ENCODE measurements at places on chromosomes 4 and X. TPM values are rescaled to one million over a fixed set of nuclear protein-coding genes. Genes with fewer than 3 reads are reported as not detected.

- H3K4me1 ChIP-seq, result no peaks in the 10 kb centered on the region
- no peak overlapping the region for H3K4me3 ChIP-seq
- H3K36me3 ChIP-seq, result no peaks in the 10 kb centered on the region
Measured at GRCh38 chr4:61994036-61994435, 793.9 kb downstream of the ADGRL3 start.

ARSJ gene
- total RNA-seq, result 0.11 TPM

- DNase-seq, result no peak
- no peak overlapping the region for H3K27ac ChIP-seq
- no peaks in the 10 kb centered on the region for H3K27me3 ChIP-seq
- H3K36me3 ChIP-seq, result peaks cover 2% of the 10 kb centered on the region
Measured at GRCh38 chr4:161287678-161288352, 876.0 kb downstream of the FSTL5 start.

GRCh38 chr4:5395781-5396180 is 312.6 kb downstream of the EVC2 start:
- DNase-seq, result no peak
- H3K27ac ChIP-seq, result no peak overlapping the region
- H3K4me1 ChIP-seq, result no peaks in the 10 kb centered on the region
- no peak overlapping the region for H3K4me3 ChIP-seq
- H3K36me3 ChIP-seq, result no peaks in the 10 kb centered on the region

DNA sequence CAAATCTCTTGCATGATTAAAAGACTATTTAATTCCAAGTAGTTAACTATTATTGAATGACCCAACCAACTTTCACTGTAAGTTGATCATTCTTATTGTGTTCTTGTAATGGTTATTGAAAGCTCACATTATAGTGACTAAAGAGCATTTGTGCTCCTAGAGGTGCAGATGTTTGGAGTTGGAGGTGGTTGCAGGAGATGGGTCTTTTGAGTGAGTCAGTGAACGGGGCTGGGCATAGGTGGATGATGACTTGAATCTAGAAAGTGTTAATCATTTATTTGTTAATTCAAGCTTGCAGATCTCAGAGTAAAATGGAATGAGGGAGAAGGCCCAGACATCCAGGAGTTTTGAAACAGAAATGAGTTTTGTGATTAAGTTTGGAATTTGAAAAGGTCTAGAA is 13.7 kb downstream of the NWD2 start:
- no peak overlapping the region for H3K27ac ChIP-seq
- no peak overlapping the region for H3K4me3 ChIP-seq
- H3K27me3 ChIP-seq, result peaks cover 4% of the 10 kb centered on the region
- DNase-seq, result no peak

DNA sequence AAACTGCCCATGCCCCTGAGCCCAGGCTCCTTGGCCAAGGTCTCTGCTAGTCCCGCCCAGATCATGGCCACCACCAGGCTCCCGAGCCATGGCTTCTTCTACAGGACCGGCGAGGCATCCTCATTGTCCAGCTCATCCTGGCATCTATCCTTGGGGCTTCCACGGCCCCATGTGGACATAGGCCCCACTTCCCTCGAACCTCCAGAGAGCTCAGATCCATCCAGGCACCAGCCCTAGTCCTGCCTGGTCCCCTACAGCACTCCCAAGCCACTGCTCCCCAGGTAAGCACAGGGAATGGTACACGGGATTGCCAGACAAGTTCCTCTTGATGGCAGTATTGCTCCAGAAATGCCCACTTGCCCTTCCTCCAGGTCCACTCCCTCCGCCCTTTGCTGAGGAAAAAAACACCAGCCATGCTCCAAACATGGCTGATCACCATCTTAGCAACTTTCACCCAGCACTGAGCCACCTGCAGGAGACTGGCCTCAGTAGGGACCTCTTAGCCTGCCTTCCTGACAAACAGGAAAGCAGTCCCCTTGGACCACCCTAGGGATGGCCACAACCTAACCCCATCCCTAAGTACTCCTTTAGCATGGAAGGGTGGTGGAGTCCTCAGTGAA is 272.1 kb upstream of the AGTR2 start:
- no peak overlapping the region for H3K27ac ChIP-seq
- no peaks in the 10 kb centered on the region for H3K27me3 ChIP-seq
- no peaks in the 10 kb centered on the region for H3K36me3 ChIP-seq
- no peak for DNase-seq

- peaks cover 15% of the 10 kb centered on the region for H3K4me1 ChIP-seq
- H3K36me3 ChIP-seq, result no peaks in the 10 kb centered on the region
- H3K4me3 ChIP-seq, result peak overlapping the region; percentile 90
- DNase-seq, result no peak
- peak overlapping the region; percentile 91 for H3K27ac ChIP-seq
Measured at GRCh38 chr4:176319151-176319703, 539 bp upstream of the SPCS3 start.

GRCh38 chr4:174156239-174156826 is 127.1 kb downstream of the FBXO8 start:
- H3K36me3 ChIP-seq, result no peaks in the 10 kb centered on the region
- no peak overlapping the region for H3K4me3 ChIP-seq
- no peak overlapping the region for H3K27ac ChIP-seq
- peaks cover 7% of the 10 kb centered on the region for H3K27me3 ChIP-seq
- peak; percentile 7 for DNase-seq

NXF2 gene
- not detected for total RNA-seq

DNA sequence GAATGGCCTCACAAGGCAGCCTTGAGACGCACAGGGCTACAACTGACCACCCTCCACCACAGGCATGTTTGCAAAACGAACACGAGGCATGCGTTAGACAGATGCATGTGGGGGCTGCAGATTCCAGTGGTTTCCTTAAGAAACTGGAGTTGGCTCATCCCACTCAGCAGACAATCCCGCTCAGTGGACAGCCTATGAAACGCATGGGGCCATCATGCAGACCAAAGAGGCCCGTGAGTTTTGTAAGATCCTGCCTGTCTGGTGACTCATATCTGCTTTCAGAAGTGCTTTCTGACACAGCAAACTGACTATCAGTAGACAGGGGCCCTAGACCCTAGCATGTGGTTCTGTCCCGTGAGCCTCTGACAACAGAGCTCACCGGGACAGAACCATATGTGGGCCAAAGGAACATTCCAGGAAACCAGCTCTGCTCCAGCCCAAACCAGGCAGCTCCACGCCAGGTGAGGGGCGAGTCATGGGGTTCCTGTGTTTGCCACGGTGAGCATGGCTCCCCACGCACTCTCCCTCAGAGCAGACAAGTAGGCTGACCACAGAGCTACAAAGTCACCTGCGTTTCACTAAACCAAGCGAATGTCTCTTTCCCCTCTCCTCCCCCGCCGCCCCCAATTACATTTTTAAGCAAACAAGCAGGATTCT is 74.4 kb downstream of the MTMR1 start:
- H3K4me1 ChIP-seq, result no peaks in the 10 kb centered on the region
- H3K4me3 ChIP-seq, result no peak overlapping the region
- H3K27ac ChIP-seq, result no peak overlapping the region
- no peak for DNase-seq

DNA sequence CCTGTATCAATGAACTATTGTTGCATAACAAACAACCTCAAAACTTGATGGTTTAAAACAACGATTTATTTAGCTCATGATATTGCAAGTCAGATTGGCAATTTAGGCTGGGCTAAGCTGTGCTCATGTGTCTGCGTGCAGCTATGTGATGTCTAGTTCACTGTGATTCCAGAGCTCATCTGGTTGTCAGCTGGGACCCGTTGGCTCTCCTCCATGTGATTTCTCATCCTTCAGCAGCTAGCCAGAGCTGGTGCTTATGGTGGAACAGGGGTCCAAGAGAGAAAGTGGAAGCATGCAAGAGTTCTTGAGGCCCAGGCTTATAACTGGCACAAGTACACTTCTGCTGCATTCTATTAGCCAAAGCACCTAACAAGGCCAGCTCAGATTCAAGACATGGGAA is 28.8 kb upstream of the TRPC3 start:
- no peak overlapping the region for H3K27ac ChIP-seq
- H3K27me3 ChIP-seq, result peaks cover 6% of the 10 kb centered on the region
- no peak overlapping the region for H3K4me3 ChIP-seq
- peaks cover 19% of the 10 kb centered on the region for H3K4me1 ChIP-seq
- DNase-seq, result no peak

GRCh38 chr4:48752246-48752645 is 27.8 kb downstream of the FRYL start:
- H3K4me1 ChIP-seq, result peaks cover 77% of the 10 kb centered on the region
- H3K36me3 ChIP-seq, result no peaks in the 10 kb centered on the region
- H3K27me3 ChIP-seq, result no peaks in the 10 kb centered on the region
- H3K4me3 ChIP-seq, result no peak overlapping the region
- H3K27ac ChIP-seq, result peak overlapping the region; percentile 1

- peaks cover 20% of the 10 kb centered on the region for H3K27me3 ChIP-seq
- no peaks in the 10 kb centered on the region for H3K36me3 ChIP-seq
- no peak overlapping the region for H3K4me3 ChIP-seq
- no peaks in the 10 kb centered on the region for H3K4me1 ChIP-seq
- DNase-seq, result no peak
Measured at GRCh38 chr4:151468715-151469696, 60.0 kb downstream of the FHIP1A start.

SH2D1A gene
- total RNA-seq, result 32.7 TPM

DNA sequence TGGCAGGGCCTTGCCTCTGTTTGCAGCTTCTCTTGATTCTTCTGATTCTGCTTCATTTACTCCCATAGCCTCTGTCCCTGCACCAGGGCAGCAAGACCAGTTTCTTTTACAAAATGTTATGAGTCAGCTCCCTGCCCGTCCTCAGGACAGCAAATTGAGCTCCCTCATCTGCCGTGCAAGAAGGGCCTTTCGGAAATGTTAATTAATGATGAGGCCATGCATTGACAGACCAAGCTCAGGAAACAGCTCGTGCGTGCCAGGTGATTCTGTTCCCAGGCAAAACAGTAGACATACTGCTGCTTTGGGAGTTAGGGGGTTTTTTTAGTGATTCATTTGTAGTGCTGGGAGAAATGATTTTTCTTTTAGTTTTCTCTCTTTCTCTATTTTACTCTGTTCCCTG is 231.7 kb downstream of the FBXW7 start:
- no peaks in the 10 kb centered on the region for H3K4me1 ChIP-seq
- H3K36me3 ChIP-seq, result no peaks in the 10 kb centered on the region
- H3K27ac ChIP-seq, result no peak overlapping the region
- H3K4me3 ChIP-seq, result no peak overlapping the region

DNA sequence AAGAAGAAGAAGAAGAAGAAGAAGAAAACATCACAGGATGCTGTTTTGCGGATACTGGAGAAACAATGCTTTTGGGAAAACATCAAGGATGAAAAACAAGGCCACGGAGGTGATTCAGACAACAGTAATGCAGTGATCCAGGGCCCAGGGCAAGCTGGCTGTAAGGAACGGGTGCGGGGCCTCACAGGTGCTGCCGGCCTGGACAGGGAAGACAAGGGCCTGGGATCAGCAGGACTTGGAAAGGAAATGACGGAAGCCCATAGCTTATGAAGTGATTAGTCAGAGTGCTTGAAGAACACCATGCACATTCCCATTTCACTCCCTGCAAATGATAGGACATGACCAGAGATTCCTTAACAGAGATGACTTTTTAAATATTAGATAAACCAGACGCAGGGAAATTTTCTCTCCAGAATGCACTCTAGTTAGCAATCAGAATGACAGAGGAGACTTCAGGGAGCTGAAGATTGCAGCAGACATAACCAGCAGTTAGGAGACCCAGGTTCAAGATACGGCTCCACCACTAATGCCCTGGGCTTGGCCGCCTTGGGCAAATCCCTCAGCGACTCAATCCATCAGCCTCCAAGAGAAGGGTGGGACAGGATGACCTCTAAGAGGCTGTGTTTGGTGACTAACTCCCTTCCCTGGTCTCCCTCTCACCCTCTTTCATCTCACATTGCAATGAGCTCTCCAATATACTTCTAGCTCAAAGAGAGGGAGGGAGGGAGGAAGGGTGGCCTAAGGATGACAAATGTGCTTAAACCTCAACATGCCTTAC is 54.1 kb downstream of the APBB2 start:
- H3K36me3 ChIP-seq, result no peaks in the 10 kb centered on the region
- H3K4me1 ChIP-seq, result no peaks in the 10 kb centered on the region
- H3K4me3 ChIP-seq, result no peak overlapping the region
- H3K27me3 ChIP-seq, result peaks cover 15% of the 10 kb centered on the region

DNA sequence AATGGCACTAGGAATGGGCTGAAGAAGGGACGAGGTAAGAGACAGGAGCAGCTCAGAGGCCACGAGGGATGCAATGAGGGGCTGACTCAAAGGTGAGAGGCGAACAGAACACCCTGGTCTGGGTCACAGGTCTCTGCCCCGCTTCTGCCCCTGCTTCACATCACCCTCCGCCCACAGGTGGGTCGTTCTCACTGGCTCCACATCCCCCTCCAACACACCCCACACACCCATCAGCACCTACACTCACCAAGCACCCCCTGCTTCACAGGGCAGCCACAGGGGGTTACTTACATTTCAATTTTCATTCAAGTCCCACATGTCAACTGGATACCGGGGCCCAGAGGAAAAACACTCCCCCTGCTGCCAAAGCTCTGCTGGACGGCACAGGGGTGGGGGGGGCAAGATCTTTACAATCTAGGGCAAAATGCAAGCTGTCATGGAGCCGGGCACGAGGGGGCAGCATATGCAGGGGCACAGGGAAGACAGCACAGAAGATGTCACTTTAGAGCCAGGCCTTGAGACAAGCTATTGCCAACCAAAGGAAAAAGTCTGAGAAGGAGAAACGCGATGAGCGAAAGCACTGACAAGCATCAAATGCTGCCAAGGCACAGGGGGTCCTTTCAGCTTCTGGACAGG is 94.0 kb downstream of the AFAP1 start:
- H3K27ac ChIP-seq, result no peak overlapping the region
- no peak overlapping the region for H3K4me3 ChIP-seq
- H3K36me3 ChIP-seq, result peaks cover 30% of the 10 kb centered on the region
- H3K27me3 ChIP-seq, result no peaks in the 10 kb centered on the region
- no peak for DNase-seq
- peaks cover 18% of the 10 kb centered on the region for H3K4me1 ChIP-seq

DNA sequence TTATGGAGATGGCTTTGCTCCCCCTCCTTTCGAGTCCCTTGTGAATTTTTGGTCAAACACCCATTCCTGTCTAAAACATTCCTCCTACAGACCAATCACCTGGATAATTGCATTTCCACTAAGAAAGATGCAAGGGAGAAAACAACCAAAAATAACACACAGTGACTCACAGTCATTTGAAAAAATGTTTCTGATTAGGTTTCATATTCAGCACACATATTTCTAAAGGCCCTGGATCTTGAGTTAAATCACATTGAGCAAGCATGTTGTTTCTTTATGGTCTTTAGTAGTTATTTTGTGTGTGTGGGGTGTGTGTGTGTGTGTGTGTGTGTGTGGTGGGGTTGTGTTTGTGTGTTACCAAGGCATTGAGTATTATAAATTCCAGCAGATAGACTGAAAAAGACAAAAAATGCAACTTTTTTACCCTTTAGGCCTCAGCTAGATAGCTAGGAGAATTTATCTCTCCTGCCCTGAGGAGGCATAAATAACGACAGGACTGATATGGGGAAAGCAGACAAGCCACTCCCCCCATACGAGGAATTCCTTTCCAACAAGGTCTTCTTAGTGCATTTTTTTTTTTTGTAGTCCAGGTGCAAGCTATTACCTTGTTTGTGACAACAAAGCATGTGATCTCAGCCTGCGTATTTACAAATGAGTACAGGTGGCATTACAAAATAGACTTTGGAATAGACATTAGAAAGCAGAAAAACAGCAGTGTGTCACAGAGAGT is 265.4 kb upstream of the ADGRL3 start:
- H3K36me3 ChIP-seq, result no peaks in the 10 kb centered on the region
- no peaks in the 10 kb centered on the region for H3K27me3 ChIP-seq
- H3K4me1 ChIP-seq, result no peaks in the 10 kb centered on the region
- H3K27ac ChIP-seq, result no peak overlapping the region
- DNase-seq, result no peak

ANTXR2 gene
- total RNA-seq, result 19.3 TPM

All from naive thymus-derived CD8-positive, alpha-beta T cell (primary cell).